ENCODE measurements at places on chromosomes 4 and X.

DNA sequence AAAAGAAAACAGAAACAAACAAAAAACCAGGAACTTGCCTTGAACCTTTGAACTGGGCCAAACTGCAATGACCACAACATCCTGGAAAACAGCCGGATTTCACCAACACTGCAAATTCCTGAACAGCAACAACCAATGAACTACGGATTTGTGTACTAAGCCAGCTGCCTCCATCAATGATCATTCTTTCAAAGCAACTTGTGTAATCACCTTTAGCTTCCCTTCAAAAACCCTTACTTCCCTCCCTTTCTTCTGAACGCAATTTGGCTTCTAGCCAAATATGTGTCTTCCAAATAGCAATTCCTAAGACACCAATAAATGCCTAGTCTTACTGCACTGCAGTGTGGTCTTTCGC lies 98.5 kb upstream of the FAM47C start:
- no peak for DNase-seq

- DNase-seq, result no peak
Observed at GRCh38 chr4:115687052-115687755, 573.8 kb upstream of the NDST4 start.

DNA sequence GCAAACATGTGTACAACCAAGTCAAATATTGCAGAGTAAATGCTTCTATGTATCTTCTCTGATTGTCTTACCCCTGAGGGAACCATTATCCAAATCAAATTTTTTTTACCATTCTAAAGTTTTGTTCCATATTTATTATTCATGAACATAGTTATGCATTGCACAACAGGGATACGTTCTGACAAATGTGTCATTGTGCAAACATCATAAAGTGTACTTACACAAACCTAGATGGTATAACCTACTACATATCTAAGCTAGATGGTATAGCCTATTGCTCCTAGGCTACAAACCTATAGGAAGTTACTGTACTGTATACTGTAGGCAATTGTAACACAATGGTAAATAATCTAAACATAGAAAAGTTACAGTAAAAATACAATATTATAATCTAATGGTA lies 23.4 kb downstream of the BEX3 start:
- no peak for DNase-seq

DNA sequence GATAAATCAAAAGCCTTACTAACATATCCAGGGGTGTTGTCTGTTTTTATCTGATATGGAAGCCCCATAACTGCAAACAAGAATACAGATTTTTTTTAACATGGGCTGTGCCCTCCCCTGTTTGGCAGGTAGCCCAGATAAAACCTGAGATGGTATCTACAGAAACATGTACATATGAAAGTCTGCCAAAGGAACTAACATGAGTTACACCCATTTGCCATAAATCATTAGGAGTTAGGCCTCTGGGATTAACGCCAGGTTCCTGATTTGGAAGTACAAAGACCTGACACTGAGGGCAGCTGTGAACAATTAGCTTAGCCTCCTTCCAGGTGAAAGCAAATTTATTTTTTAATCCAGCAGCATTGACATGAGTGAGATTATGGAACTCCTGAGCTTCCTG lies 264.3 kb downstream of the TECRL start:
- no peak for DNase-seq

- no peak for DNase-seq
Observed at GRCh38 chr4:171524903-171525302, 288.3 kb upstream of the GALNTL6 start.

DNA sequence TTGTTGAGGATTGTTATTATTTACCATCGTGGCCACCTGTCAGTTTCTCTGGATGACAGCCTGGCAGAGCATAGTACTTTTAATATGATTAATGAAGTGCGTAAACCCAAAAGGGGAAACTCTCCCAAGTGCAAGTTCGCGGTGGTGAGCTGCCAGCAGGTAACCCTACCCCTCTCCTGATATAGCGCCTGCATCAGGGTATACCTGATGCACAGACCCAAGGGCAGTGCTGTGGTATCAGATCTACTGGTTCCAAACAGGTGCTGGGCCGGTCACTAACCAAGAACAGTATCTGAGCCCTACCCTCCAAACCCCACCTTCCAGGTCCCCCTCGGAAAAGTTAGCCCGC lies 1.6 kb downstream of the RNF150 start:
- DNase-seq, result no peak

GRCh38 chr4:81214881-81215868 lies at the start of gene PRKG2:
TSS of gene PRKG2 (minus strand) at chr4:81215222. CDS start at chr4:81205047, 10,175 bp downstream.
- DNase-seq, result no peak

DNA sequence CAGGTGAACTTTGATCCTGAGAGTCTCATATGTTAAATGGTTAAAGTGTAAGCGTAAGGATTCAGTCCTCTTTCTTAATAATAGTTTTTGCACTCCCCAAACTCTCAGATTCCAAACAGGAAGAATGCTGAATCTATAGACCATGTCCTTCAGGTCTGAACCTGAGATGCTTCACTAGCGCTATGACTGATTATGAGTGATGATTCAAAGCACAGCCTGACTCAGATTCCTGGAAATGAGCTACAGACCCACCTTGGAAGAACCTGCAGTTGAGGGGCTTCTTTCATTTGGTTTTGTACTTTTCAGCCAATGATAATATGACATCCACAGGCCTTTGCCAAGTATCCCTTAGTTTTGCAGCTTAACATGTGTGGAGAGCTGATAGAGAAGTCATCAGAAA lies 1.4 kb downstream of the EDNRA start:
- no peak for DNase-seq

DNA sequence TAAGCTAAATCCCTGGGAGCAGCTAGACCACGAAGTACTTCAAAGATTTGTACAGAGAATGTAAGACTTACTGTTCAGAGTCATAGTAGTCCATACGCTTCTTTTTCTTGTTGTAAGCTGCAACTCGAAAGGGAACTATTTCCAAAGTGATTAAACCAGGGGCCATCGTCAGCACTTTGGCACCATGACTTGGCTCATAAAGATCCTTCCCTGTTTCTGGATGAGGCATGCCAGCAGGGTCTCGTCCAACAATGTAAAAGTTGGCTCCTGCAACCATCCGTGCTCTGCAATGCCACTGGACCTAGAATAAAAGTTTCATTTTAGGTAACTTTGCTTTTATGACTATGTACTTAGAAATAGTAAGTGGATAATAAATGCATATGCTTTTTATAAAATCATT lies 88.5 kb downstream of the PAPSS1 start:
- no peak for DNase-seq

GRCh38 chr4:188437535-188437934 lies 298.3 kb downstream of the TRIML1 start:
- no peak for DNase-seq

DNA sequence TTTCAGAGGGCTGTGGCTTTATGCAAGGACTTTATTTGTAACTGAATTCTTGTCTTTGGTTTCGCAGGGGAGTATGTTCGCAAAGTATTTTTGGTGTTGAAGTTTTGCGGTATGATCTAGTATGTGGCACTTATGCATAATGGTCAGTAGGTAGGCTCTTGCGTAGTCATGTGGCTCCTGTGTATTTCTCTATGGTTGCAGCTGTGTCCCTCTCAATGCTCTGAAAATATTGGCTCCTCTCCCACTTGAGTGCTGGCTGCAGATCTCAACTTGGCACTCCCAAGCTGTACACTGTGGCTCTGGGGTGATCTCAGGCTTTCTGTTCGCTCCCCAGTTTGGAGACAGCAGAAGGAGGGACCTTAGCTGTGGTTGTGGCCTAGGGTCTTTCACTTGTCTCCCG lies 24.8 kb downstream of the ARMCX5 start:
- no peak for DNase-seq

- no peak for DNase-seq
Observed at GRCh38 chrX:115547448-115547847, 13.5 kb upstream of the PLS3 start.

Measured in stimulated activated CD8-positive, alpha-beta memory T cell treated with anti-CD3 and anti-CD28 coated beads, Interleukin-12 subunit alpha, Interleukin-12 subunit beta, amount 100 ng/mL, for 1 hour (primary cell).